ENCODE measurements at places on chromosomes 11 and 22.
A peak's percentile ranks its signal among the peaks of the same experiment; 100 is the strongest.

GRCh38 chr11:69825037-69825834 is 6.0 kb upstream of the FGF3 start:
- no peak for DNase-seq

DNA sequence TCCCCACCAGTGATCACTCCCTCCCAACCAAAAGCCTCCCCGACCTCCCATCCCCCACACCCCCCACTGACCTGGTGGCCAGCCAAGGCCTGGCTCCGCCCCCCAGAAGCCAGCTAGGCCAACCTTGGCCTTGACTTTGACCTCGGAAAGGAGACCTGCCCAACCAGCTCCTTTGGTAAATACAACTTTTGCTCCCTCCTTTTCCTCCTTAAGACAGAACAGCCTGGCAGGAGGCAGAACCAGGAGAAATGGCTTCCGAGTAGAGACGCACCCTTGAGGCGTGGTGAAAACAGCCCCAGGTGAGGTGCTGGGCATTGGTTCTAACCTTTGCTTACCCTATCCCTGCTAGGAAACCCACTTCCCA is 27.0 kb downstream of the PLEKHA7 start:
- DNase-seq = no peak

- no peak for DNase-seq
These were observed 47.5 kb downstream of the PAMR1 start for GRCh38 chr11:35477901-35478300.

- no peak for DNase-seq
These were observed 2.5 kb downstream of the FJX1 start for GRCh38 chr11:35620795-35621194.

- DNase-seq = no peak
These were observed 97.2 kb downstream of the JRKL start for GRCh38 chr11:96486890-96487611.

GRCh38 chr11:44930588-44931302 is 19.9 kb downstream of the TP53I11 start:
- DNase-seq = no peak

DNA sequence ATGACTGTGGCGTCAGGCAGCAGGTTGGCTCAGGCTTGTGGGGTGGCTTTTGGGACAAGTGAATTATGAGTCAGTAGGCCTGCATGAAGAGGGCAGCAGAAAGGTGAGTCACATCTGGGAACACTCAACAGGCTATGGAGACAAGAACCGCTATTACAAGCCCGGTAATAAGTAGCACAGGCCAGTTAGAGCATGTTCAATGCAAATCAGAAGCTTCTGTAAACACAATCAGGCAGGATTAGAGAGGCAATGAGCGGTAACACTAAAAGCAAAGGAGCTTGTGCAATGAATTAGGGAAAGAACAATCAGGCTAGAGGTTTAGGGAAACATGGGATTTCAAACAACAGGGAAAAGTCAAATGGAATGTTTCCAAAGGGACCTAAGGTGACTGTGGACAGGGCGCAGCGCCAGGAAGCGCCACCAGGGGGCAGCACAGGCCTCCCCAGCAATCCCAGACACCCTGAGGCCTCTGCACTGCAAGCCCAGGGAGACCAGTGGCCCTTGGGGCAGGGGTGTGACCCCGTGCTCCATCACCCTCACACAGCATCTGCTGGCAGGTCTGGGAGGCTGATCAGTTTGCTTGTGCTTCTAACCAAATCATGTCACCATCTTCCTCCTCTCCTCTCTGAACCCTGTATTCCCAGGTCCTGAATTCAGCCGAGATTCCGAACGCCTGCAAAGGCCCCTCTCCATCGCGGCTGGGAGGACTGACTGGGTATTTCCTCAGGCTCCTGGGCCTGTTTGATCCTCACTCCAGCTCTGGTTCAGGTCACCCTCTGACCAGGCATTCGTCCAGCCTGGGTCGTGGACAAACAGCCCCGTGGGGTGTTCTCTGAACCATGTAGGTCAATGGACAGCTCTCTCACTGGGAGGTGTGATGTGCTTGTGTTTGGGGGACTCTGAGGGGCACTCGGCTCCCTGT is 50.0 kb downstream of the C11orf58 start:
- DNase-seq = peak; percentile 41

DNA sequence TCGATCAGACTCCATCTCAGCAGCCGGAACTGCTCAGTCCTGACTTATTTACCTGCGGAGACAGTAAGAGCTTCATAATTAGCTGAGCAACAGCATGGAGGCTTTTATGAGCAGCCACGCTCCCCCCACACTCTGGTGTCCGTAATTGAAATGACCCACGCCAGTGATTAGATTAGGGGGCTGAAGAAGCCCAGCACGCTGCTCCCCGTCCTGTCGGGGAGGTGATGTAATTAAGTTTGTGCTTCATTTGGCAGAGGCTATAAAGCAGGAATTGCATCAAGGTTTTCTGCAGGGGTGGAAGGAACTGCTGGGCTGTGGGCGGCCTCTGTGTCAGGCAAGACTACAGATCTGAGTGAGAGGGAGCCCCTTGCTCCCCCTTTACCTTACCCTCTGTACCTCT is 22.8 kb upstream of the HTR3A start:
- DNase-seq = no peak

DNA sequence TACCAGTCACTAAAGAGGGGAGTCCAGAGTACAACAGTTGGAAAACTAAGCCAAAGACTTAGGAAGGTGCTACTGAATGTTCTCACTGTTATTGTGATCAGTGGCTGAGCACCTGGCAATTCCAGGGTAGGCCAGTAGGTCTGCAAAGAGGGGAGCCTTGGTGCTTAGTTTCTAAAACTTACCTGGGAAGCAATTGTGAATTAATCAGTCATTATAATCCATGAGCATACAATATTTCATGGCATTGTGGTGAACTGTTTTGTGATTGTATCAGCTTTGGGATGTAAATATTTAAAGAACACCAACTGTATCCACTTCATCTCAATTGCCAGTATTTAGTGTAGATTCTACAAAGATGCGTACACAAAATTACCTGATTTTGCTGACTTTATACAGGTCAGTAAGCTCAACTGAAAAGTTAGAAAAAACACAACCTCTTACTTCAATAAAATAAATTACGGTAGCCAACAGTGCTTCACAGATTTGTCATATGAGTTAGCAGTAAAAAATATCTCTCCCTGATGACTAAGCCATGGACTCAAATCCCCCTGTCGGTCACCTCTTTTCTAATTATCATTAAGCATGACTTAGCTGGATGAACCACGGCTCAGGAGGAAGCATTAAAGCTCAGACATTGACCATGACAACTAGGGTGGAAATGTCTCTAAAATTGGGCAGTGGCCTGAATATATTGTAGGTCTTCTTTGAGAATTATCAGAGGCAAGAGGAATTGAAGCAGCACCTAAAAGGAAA is 30.8 kb upstream of the SORL1 start:
- no peak for DNase-seq

DNA sequence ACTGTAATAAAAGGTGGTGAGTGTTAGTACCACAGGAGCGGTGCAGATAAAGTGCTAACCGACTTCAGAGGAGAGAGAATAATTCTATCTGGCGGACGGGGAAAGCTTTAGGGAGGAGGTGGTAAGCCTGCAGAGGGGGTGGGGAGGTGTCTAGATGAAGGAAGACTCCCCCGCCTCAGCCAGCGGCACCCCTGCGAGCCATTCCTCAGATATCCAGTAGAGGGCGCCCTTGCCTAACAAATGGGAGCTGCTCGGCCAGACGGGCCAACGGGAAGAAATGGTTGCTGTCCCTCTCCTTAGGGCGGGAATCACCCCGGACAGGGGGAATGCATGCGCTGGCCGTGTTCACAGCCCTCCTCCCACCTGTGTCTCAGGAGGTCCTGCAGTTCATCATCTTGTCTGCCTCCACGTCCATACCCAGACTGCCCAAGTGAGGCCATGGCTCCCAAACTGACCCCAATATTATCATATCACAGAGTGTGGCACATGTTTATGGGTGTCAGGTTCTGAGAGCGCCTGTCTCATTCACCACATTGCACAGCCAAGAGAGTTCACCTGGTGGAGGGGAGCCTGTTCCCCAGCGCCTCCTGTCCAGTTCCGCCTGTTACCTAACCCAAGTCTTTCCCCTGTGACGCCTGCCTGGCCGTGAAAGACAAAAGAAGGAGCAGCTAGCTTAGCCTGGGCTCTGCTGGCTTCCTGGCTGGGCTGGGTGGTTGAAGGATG is 85.5 kb downstream of the ST3GAL4 start:
- peak; percentile 51 for DNase-seq

DNA sequence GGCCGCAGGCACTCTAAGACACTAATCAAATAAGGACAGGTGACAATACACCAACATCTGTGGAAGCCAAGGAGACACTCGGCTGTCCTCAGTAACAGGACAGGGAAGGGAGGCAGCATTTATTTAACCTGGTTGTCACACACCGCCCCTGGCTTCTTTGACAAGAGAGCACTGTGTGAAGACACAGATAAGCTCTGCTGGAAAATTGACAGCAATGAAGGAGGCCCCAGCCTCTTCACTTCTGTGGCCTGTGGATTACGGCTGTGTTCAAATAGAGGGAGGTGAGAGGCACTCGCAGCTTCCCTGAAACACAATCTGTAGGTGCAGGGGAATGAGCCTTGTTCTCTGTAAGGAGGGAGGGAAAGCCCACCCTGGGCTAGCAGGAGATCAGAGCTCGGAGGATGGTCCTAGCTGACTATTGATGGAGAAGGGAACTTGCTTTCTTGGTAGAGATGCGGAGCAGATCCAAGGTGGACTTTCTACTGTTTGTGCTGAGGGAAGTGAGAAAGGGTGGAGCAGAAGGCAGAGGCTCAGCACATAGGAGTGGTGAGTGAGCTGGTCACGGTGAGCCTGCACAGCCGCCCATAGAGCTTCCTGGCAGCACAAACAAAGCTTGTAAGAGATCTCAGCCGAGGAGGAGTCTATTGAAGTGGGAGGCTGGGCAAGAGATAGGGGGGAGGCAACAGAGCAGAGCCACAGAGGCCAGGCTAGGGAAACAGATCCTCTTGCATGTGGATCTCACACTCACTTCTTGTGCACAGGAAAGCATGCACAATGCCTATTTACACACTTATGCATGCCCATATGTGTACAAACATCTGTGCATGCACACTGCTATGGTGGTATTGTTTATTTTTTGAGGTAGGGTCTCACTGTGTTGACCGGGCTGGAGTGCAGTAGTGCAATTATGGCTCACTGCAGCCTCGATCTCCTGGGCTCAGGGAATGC is 114.6 kb upstream of the THY1 start:
- DNase-seq = no peak

DNA sequence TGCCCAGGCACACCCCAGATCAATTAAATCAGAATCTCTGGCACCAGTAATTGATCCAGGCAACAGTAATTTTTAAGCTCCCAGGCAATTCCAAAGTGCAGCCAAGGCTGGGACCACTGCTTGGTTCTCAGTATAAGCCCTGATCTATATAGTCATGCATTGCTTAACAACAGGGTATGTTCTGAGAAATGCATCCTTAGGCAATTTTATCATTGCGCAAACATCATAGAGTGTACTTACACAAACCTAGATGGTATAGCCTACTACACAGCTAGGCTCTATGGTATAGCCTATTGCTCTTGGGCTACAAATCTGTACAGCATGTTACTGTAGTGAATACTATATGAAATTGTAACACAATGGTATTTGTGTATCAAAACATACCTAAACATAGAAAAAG is 651 bp upstream of the C11orf42 start:
- no peak for DNase-seq
